ENCODE measurements at places on chromosomes 12 and 14. TPM values are rescaled to one million over a fixed set of nuclear protein-coding genes. Genes with fewer than 3 reads are reported as not detected.
A peak's percentile ranks its signal among the peaks of the same experiment; 100 is the strongest.

DNA sequence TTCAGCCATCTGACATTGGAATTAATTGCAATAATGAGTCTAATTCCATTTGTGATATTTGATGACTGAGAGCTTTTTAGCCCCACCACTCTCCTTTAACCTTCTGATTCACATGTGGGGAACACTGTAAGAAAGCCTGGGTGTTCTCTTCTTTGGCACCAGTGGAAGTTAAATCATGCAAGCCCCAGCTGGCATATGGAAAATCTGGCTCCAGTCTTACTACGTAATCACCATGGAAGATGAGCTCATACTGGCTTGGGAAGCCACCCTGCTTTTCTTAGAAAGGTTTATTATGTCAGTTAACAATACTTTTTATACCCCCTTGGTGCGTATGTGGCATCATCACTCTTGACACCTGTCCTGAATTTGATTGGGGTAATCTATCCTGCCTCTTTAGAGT is 479.3 kb downstream of the SLC16A7 start:
- no peaks in the 10 kb centered on the region for H3K4me1 ChIP-seq
- H3K27ac ChIP-seq: no peak overlapping the region
- no peaks in the 10 kb centered on the region for H3K27me3 ChIP-seq
- no peak overlapping the region for H3K4me3 ChIP-seq
- DNase-seq: no peak

The LMNTD1 gene
- 23.4 TPM for total RNA-seq

The ASCL1 gene
- not detected for total RNA-seq

DNA sequence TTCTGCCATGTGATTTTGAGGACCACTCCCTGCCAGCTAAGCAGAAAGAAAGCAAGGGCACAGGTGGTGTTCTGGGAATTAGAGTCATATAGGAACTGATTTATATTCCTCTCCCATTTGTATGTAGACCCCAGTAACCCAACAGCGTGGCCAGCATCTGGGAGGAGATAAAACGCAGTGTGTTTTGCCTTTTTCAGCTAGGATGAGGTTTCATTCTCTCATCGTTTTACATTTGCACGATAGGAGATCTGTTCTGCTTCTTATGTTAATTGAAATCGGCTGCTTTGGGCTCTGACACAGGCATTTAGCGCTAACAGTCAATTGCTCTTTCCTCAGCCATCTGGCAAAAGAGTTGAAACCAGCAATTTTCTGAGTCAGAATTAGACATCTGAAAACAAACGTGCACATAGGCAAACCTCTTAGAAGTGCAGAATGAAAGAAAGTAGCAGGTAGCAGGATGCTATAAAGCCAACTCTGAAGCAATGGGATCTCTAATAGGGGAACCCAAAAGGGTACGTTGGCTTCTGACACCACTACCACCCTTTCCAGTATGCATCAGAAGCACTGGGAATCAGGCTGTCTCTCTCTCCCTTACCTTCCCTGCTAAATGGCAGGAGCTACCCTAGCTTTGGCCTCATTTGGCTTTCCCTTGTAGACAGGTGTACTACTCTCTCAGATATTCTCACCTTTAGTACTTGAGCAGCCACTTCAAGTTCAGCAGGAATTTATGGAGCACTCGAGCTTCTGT is 219.1 kb downstream of the PHLDA1 start:
- H3K27me3 ChIP-seq: no peaks in the 10 kb centered on the region
- peaks cover 2% of the 10 kb centered on the region for H3K4me1 ChIP-seq
- H3K4me3 ChIP-seq: no peak overlapping the region

The CLEC4E gene
- total RNA-seq: 1.5 TPM

DNA sequence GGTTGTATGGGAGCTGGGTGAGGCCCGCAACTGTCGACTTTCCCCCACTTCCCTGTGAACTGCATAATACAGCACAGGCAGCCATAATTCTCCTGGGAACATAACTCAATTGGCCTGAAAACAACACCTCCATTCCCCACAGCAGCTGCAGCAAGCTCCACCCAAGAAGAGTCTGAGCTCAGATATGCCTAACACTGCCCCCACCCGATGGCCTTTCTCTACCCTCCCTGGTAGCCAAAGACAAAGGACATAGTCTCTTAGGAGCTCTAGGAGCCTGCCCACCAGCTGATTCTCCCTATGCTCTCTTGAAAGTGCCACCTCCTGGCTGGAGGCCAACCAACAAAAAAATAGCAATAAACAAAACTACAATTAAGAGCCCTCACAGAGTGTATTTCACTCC is 542.7 kb upstream of the LMO3 start:
- no peak overlapping the region for H3K4me3 ChIP-seq
- no peak overlapping the region for H3K27ac ChIP-seq
- DNase-seq: no peak
- no peaks in the 10 kb centered on the region for H3K36me3 ChIP-seq

- DNase-seq: no peak
- H3K4me3 ChIP-seq: no peak within 1 kb of the TSS
- no peaks in the 10 kb centered on the region for H3K36me3 ChIP-seq
- H3K27ac ChIP-seq: no peak within 1 kb of the TSS
- no peaks in the 10 kb centered on the region for H3K4me1 ChIP-seq
These were observed at the start of gene TBX5 for GRCh38 chr12:114405519-114406271. TSS of gene TBX5 (minus strand) at chr12:114406144. CDS start at chr12:114403898, 2,246 bp downstream.

- H3K4me1 ChIP-seq: no peaks in the 10 kb centered on the region
- no peak overlapping the region for H3K4me3 ChIP-seq
- no peaks in the 10 kb centered on the region for H3K36me3 ChIP-seq
- H3K27me3 ChIP-seq: no peaks in the 10 kb centered on the region
- DNase-seq: no peak
These were observed 127.7 kb upstream of the CAND1 start for GRCh38 chr12:67141296-67142018.

The CYP46A1 gene
- 3.1 TPM for total RNA-seq

DNA sequence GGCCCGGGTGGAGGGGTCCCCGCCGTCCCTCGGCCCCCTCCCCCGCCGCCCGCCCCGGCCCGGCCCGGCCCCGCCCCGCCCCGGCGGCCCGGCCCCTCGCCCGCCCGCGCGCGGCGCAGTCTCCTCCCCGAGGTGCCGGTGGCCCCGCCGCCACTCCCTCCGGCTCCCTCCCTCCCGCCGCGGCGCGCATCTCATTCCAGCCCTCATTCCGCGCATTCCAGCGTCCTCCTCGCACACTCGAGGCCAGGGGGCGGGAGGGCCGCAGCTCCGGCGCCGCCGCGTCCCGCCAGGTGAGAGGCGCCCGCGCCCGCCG is at the start of gene TEAD4:
TSS of gene TEAD4 (plus strand) at position 206 of the 313 bp plus-strand sequence.
- peaks cover 5% of the 10 kb centered on the region for H3K4me1 ChIP-seq
- peak within 1 kb of the TSS; percentile 60 for H3K4me3 ChIP-seq
- H3K27ac ChIP-seq: no peak within 1 kb of the TSS
- H3K27me3 ChIP-seq: no peaks in the 10 kb centered on the region

DNA sequence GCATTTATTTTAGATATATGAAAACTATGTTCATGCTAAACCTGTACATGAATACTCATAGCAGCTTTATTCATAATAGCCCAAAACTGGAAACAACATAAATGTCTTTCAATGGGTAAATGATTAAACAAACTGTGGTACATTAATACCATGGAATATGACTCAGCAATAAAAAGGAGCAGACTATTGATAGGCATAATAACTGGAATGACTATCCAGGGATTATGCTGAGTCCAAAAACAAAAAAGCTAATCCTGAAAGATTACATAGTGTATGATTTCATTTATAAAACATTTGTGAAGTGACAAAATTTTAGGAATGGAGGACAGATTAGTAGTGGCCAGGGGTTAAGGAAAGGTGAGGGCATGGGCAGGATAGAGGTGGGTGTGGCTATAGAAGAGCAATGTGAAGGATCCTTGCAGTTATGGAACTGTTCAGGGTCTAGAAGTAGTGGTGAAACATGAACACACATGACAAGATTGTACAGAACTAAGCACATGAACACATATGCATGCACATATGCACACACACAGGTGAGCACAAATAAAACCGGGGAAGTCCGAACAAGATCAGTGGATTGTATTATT is 61.1 kb upstream of the CDKN3 start:
- no peaks in the 10 kb centered on the region for H3K4me1 ChIP-seq
- H3K27me3 ChIP-seq: no peaks in the 10 kb centered on the region
- H3K4me3 ChIP-seq: no peak overlapping the region

- no peaks in the 10 kb centered on the region for H3K36me3 ChIP-seq
- H3K4me1 ChIP-seq: no peaks in the 10 kb centered on the region
- no peak overlapping the region for H3K4me3 ChIP-seq
- no peaks in the 10 kb centered on the region for H3K27me3 ChIP-seq
- DNase-seq: no peak
These were observed 7.7 kb upstream of the TMEM132D start for GRCh38 chr12:129911428-129912049.
